ENCODE measurements at places on chromosomes 13 and 19.
A peak's percentile ranks its signal among the peaks of the same experiment; 100 is the strongest.

DNA sequence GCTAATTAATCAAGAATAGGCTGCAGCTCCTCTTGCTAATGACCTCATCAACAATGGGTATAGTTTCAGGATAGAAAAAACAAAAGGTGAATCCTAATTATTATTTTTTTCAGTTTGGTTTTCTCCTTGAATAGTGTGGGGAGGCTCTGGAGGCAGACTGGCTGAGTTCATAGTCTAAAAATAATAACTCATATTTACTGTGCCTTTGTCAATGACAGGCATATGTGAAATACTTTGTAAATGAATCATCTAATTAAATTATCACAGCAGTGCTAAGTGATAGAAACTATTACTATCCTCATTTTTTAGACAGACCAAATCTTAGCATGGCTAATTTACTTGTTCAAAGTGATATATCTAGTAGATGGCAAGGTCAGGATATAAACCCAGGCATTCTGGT is 1261.0 kb upstream of the SLC10A2 start:
- DNase-seq: peak; percentile 22

DNA sequence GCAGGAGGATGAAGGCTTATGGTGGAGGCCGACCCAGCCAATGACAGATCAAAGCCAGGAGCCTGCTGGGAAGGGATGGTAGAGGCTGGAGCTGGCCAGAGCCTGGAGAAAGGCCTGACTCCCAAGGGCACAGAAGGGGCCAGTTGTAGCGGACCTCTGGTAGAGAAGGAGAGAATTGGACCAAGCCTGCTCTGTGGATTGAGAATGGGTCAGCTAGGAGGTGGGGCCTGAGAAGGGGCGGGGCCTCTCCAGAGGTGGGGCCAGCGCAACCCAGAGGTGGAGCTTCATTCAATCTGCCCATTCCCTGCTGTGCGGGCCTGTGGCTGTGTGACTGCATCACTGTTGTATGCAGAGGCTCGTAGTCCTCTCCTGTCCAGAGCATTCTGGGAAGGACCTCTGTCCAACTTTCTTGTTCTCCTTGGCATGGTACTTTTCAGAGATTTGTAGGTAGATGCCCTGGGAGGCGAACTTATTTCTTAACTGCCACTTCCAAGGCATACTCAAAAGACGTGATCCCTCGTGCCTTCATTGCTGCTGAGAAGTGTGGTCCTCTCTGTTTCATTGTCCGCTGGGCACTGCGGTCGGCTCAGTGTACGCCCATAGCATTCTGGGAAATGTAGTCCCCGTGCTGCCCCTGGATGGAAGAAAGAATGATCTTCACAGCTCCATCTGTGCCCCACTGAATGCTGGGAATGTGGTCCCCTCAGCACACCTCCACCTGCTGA is 6.7 kb downstream of the GRIN2D start:
- DNase-seq: peak; percentile 74

DNA sequence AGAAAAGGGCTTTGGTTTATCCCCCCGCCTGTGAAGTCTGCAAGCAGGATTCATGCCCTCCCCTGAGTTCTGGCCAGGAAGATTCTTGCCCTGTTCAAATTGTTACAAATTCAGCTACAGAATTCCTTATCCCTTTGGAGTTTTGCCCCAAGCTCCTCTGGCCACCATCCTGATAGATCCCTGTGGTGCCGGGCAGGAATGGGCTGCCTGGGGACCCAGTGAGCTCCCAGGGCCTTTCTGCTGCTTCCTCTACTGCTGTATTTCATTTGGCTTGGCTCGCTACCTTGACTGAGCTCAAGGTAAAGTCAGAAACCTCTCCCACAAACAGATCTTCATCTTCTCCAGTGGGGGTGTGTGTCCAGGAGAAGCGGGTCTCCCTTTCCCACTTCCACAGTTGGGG is 194.6 kb upstream of the NBEA start:
- DNase-seq: no peak

DNA sequence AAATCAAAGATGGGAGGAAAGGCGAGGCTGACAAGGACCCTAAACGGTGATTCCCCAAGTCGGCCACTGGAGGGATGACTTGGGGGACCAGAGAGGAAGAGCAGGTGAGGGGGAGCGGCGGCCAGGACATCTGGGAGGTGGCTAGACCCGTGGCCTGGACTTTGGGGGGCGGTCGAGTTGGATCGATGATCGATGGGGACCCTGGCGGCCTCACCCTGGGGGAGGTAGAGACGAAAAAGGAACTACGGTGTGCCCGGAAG is 7.7 kb upstream of the CIRBP start:
- DNase-seq: no peak
